ENCODE measurements at places on chromosomes 6 and 20.

DNA sequence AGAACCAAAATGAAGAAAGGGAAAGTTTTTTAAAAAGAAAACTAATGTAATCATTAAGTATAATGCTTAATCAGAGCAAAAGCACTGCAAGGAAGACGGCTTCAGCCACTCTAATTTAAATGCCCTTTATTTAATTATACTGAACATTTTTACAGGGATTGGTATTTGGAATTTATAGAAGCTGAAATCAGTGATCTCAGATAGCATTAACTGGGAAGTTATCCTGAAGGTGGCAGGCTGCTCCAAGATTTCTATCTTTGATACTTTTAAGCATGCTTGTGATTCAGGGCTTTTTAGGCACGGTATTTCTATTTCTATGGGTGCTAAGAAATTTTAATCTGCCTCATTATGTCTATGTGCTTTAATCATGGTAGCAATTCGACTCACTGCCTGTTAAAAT, 1.3 kb upstream of the NDUFAF4 start:
- peak; percentile 24 for DNase-seq

- no peak for DNase-seq
These were observed 728.9 kb upstream of the GJE1 start for GRCh38 chr6:141403827-141404226.

DNA sequence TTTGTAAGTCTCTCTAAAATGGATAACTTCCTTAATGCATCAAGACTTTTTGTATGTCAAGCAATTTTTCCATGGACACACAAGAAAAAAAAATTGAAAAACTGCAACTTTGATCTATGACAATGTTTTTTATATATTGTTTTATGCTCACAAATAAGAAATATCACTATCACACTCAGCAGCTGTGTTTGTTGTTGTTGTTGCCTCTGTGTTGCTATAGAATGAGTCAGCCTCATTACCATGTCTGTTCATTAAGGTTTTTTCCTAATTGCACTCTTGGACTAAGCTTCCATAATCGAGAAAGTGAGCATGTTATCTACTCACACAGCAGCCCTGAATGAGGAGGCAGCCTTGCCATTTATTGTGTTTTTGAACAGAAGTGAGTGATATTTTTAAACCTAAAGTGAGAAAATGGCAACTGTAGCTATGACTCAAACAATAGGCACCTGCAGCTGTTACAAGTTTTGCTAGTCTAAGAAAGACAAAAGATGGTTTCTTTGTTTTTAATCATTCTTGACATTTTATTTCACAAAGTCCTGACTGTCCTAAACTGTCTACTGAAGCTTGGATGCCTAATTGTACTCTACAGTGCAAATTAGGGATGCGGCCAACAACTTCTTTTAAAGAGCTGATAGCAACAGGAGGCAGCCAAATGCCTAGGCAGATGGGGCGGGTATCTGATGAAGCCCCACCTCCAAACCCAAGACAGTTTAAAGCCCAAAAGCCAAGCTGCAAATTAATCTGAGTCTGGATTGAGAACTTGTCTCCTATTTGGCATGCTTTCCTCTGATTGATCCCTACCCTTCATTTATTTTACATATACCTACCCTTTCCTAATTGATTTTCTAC, 77.9 kb upstream of the DOK5 start:
- DNase-seq, result no peak

DNA sequence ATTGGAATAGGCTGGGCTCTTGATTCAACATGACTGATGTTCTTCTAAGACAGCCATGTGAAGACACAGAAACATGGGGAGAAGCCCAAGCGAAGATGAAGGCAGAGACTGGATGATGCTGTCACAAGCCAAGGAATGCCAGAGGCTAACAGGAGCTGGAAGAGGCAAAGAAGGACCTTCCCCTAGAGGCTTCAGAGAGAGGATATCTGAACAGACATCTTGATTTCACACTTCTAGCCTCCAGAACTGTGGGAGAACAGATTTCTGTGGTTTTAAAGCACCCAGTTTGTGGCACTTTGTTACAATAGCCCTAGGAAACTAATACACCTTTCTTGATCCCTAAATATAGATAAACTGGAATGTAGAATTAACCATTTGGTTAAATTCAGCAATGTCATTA, 127.0 kb downstream of the EDN1 start:
- no peak for DNase-seq

DNA sequence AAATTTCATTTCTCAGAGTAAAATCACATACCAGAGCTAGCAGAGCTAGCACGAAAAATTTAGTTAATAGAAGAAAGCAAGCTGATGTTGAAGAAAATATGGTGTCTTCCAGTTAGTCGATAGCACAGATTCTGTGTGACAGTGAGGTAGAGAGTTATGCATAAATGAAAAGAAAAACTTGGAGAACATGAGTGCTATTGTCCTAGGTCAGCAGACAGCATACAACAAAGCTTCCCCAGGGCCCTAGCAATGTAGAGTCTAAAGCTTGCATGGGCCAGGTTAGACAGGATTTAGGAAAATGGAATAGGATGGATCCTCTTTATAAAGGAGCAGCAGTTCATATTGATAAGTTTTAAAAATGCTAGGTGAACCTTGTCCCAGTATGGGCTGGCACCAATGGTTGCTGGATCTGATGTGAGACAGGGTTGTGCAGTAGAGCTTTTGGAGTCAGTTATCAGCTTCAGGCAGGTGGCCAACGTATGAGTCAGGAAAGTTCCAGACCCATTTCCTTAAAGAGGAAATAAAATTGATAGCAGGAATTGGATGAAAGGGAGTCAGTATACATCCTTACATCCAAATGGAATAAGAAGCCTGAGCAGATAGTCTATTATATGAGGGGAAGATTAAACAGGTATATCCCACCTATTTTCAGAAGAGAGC, 277.2 kb downstream of the FRK start:
- no peak for DNase-seq

- no peak for DNase-seq
These were observed 86.9 kb downstream of the MLIP start for GRCh38 chr6:54198134-54198533.

DNA sequence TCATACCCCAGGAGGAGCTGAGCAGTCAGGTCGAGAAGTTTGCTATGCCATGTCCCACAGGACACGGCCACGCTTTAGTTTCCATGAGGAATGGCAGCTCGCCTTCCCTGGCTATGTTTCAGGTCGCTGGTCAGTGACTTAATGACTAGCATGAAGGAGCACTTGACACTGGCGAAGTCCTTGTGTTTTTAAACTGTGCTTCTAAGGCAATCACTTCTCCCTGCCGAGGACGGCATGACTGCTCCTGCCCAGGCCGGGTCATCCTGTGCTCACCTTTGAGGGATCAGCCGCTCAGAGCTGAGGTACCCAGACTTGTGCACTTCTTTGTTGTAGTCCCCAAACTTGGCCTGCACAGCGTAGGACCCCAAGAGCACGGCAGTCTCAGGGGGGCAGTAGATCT, 34.1 kb downstream of the EZR start:
- DNase-seq, result no peak

- no peak for DNase-seq
These were observed 2.5 kb upstream of the SRSF12 start for GRCh38 chr6:89120371-89120770.

DNA sequence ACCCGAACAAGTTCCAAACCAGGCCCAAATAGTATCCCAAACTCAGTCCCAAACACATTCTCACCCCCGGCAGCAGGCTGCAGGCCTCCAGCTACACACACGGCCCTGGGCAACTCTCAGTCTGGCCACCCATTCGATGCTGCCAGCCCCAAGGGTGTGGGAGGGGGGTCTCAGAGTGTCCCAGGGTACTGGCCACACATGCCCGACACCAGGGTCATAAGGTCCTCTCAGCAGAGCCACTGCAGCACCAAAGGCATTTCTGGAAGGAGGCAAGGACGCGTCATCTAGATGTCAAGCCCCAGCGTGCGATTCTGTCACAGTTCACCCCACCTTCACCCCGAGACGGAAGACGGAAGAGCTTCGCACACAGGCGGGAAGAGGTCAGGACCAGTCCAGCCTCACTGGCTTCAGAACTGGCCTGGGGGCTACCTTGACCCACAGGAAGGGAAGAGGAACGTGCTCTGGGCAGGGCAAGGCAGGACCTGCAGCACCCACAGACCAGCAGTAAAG, 9.5 kb downstream of the MYL9 start:
- DNase-seq, result no peak

DNA sequence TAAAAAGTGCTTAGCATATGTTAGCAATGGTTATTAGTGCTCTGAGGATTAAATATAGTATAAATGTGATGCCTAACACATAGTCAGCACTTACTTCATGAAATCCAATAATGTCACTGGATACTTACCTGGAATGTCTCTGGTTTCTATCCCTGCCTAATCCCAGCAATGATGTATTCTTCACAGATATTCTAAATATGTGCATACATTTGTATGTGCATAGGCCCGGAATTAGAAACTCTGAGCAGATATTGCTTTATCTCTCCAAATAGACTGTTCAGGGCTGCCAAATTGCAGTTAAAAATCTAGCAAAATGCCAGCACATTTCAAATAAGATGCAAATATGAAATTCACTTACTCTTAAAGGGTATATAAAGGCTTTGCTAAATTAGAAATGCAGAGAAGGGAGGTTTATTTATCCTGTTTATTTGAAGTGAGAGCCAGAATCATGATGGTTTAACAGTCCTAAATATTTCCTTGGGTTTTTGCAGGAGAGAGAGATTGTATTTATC, 81.3 kb downstream of the SAMD5 start:
- DNase-seq, result no peak

DNA sequence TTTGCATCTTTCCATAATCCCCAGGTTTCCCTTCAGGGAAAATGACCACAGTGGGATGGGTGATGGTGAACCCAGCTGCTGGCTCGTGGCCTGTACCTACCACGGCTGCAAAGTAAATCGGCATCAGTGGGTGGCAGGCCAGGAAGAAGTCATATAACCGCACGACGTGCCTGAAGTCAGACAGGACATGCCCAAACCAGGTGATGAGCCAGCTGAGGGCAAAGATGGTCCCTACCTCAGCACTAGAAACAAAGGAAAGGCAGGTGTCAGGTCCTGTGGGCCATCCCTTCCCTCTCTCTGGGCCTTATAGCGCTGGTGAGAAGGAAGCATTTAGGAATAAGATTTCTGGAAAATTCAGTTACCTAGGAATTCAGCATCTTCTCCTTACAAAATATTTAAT, 22.2 kb downstream of the TBC1D20 start:
- DNase-seq, result no peak

- DNase-seq, result no peak
These were observed 48.2 kb upstream of the BEND6 start for GRCh38 chr6:56906752-56907151.

GRCh38 chr20:46204594-46205186, 86.6 kb downstream of the CD40 start:
- DNase-seq, result no peak

DNA sequence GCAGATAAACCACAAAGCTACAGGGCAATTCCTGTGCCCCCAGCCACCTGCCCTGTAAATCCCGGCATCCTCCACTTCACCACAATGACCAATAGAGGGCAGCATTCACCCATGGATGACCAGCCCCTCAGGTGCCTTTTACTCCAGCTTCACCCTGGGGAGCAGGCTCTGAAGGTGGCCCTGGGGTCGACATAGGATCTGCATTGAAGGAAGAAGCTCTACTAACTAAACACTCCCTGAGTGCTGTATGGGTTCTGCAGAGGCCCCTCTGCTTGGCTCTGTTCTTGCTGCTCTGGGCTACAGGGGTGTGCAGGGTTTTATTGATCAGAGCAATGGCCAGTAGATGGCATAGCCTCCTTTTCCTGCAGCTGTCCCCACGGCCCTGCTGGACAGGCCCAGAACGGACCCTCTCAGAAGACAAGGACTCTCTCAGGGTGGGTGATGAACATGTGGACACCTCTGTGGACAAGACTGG, 20.3 kb downstream of the CST4 start:
- peak; percentile 59 for DNase-seq

GRCh38 chr6:122072014-122072647, 327.3 kb upstream of the HSF2 start:
- DNase-seq, result no peak

GRCh38 chr20:61900011-61900944, 165.4 kb downstream of the TAF4 start:
- no peak for DNase-seq

GRCh38 chr6:95614094-95614493, 36.8 kb downstream of the MANEA start:
- DNase-seq, result no peak

DNA sequence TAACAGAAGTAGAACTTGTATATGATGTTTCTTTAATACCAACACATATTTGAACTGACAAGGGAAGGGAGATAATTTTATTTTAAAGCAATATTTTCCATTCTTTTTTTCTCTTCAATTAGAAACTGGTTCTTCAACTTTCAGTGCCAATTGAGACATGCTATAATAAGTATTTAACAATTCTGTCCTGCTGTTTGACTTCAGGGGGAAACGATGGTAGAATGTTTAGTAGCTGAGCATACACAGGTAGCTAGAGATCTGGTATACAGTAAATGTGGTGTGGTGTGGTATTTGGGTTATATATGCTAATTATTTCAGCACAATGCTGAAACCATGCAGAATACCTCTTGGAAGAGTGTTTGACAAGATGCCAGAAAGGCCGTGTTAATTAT, 156.9 kb downstream of the ARID1B start:
- no peak for DNase-seq

- no peak for DNase-seq
These were observed 69.8 kb downstream of the CDC40 start for GRCh38 chr6:110250058-110250457.

DNA sequence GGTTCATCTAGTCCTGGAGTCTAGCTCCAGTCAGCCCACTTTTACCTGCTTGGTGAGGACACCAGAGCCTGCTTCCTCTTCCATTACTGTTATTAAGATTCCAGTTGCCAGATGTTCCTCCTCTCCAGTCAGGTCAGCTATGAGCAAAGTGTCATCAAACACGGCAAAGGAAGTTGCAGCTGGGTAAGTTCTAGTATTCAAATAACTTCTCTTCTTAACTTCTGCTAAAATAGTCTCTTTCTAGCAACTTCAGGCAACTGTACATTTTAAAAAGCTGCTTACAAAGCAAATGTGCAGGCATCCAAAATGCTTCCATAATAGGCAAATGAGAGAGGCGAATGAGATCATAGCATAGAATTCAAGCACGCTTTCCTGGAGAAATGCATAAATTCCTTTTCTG, 18.4 kb upstream of the MRPS18A start:
- DNase-seq, result no peak

Data from HTR-8/SVneo (cell line).